MG63 (cell line): ENCODE measurements at places on chromosomes 7 and 10. TPM values are rescaled to one million over a fixed set of nuclear protein-coding genes. Genes with fewer than 3 reads are reported as not detected.
A peak's percentile ranks its signal among the peaks of the same experiment; 100 is the strongest.

The FFAR4 gene
- 0.16 TPM in 1 of 2 replicates, not detected in the other for total RNA-seq

The CHCHD1 gene
- 58.5 and 93.9 TPM in 2 replicates for total RNA-seq

The MNX1 gene
- 0.32 TPM in 1 of 2 replicates, not detected in the other for total RNA-seq

The LLCFC1 gene
- not detected in 2 replicates for total RNA-seq

The PNLIPRP1 gene
- not detected in 2 replicates for total RNA-seq

The LEP gene
- total RNA-seq: not detected in 2 replicates

The CDH23 gene
- 0.07 TPM in 1 of 2 replicates, not detected in the other for total RNA-seq

The IL6 gene
- total RNA-seq: 5.2 and 13.7 TPM in 2 replicates

The MYOZ1 gene
- not detected in 2 replicates for total RNA-seq

The EPHA1 gene
- total RNA-seq: not detected in 2 replicates

The DNAJB6 gene
- total RNA-seq: 89.7 and 126 TPM in 2 replicates

The PON3 gene
- total RNA-seq: not detected in 2 replicates

The LIPM gene
- not detected in 2 replicates for total RNA-seq

GRCh38 chr10:129767751-129768150 lies 196.3 kb downstream of the EBF3 start:
- no peak for DNase-seq

DNA sequence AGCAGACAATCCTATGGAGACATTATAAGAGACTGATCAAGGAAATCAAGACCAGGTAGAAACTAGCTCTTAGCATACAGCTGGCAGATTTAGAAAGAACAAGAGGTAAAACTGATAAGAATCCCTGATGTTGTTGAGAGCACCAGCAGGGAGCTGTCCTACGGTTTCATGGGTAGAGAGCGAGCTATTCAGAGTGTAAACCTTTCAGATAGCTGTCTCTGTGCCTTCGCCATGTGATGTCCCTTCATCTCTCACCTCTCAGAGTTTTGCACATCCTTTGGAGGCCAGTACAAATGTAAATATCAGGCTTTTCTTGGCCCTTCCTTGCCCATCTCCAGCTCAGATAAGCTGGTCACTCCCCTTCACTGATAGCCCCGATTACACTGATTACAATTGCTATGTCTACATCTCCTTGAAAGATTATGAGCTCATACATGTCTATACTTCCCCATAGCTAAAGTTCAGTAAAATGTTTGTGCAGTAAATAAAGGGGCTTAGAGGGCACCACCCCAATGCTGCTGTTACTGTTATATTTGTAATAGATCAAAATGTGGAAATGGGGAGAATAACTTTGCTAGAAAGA lies 21.9 kb downstream of the THSD7A start:
- no peak for DNase-seq

DNA sequence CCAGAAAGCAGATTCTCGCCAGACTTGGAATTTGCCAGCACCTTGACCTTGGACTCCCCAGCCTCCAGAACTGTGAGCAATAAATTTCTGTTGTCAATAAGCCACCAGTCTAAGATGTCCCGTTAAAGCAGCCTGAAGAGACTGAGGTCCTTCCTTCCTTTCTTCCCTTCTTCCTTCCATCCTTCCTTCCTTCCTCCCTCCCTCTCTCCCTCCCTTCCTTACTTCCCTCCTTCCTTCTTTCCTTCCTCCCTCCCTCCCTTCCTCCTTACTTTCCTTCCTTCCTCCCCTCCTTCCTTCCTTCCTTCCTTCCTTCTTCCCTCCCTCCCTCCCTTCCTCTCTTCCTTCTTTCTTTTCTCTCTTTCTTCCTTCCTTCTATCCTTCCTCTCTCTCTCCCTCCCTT lies 66.4 kb downstream of the NPTX2 start:
- DNase-seq: no peak

GRCh38 chr10:36191009-36191408 lies 548.9 kb upstream of the FZD8 start:
- DNase-seq: no peak

- DNase-seq: no peak
These were observed 54.5 kb downstream of the FRMD4A start for GRCh38 chr10:14276210-14276609.

GRCh38 chr7:94182721-94183120 lies 178.6 kb upstream of the BET1 start:
- DNase-seq: no peak

DNA sequence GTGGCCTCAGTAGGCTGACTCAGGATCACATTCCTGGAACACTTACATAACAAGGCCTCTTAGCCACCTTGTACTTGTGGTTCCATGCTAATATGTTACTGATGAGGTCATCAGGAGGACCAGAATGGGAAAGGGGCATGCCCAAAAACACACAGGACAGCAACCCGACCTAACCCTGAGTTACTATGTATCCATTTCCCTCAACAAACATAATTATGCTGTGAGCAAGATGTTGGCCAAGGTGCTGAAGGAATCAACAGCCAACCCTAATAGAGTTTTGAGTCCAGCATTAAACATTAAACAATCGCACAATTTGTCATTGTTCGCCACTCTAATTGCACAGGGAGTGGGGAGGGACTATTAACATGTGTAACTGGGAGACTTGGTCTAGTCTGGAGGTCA lies 129.4 kb downstream of the PLPP4 start:
- no peak for DNase-seq

DNA sequence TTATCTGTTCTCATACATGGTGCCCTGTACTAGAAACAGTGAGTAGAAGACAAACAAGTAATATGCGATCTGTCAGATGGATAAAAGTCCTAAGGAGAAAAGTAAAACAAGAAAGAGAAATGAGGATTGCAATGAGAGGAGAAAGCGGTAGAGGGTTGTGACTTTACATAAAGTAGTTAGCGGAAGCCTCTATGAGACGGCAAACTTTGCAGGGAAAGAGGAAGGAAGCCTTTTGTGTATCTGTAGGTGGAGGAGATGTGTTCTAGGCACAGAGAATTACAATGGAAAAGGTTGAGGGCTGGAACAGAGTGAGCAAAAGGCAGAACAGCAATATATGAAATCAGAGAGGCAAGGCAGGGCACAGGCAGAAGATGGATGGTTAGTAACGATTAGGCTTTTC lies 150.4 kb upstream of the SEMA3E start:
- DNase-seq: no peak

DNA sequence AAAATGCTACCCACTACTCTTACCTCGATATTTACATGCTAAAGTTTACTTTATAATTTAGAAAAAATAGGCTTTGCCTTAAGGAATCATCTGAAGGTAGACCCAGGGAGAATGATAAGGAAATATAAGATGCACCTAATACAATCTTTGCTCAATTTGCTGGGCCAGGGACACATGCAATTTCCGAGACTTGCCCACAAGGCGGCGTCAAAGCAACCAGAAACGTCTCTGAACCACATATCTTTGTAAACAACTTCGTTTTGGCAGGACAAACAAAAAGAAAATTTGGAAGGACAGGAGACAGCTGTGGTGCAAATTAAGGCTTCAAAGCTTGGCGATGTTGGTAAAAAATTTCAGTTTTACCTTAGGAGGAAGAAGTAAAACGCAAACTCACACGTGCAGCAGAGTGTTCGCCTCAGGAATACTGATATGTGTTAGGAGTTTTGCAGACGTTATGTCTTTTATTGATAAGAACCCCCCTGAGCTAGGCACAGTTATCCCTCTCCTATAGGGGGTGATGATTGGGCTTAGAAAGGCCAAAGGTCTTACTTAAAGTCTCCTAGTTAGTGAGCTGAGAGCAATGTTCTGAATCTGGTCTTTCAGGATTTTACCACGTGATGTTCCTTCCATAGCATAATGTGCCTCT lies 134.3 kb downstream of the PRKCQ start:
- DNase-seq: peak; percentile 23

- no peak for DNase-seq
These were observed 71.5 kb upstream of the NANOS1 start for GRCh38 chr10:118957966-118958365.

DNA sequence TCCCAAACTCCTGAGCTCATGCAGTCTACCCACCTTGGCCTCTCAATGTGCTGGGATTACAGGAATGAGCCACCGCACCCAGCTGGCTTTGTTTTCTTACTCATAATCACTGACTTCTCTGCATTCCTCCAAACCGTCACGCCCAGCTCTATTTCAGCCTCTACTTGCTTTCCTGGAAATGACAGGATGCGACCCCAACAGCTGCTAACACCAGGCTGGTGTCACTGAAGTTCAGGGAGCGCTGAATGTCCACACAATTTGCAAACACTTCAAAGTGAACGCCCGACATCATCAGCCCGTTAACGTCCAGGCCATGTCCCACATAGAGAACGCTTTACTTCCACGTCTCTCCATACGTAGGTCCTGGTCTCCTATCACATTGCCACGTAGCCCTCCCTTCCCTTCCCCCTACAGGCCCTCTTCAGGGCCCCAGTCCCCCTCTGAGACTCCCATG lies 12.8 kb upstream of the PROSER2 start:
- peak; percentile 46 for DNase-seq

- DNase-seq: peak; percentile 98
These were observed 184.0 kb upstream of the INHBA start for GRCh38 chr7:41886901-41887311.

- no peak for DNase-seq
These were observed 218.4 kb downstream of the STK31 start for GRCh38 chr7:23928418-23928775.

- no peak for DNase-seq
These were observed 35.8 kb downstream of the LAMB4 start for GRCh38 chr7:108094346-108094745.

DNA sequence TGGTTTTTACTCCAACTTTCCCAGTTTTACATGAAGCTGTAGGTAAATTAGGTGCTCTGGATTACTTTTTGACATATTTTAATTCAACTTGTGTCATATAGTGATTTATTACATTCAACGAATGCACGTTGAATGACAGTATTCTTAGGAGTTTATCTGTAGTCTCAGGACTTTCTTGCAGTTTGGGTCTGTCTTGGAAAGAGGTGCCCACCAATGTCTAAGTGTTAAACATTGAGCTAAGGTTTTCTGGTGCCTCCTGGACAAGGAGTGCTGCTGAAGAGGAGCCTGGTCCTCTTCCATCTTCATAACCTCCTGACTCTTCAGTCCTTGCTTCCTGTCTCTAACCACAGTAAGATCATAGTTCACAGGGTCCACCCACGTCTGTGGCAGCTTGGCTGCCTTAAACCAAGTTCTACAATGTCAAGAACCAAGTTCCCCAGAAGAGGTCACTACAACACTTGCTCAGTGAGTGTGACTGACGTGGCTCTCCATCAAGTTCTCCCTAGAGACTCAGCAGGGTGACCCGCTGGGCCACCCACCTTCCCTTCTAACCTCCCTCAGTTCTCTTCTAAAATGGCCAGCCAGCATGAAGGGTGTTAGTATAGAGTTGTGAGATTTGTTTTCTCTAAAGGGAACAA lies 6.1 kb downstream of the NPY start:
- peak; percentile 54 for DNase-seq

DNA sequence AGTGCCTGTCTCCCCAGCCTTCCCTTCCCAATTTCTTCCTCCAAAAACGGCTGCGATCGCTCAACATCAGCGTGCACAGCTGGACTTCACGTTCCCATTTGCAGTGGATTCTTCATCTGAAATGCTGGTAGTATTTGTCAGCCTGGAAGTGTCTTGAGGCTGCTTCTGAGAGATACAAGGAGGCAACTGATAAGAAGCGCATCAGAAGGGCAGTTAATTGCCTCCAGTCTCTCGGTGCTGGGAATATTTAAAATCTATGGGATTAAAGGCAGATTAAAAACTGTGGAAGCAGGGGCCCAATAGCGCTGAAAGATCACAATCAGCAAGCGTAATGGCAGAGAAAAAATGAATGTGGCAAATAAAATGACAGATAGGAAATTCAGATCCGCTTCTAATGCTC lies 450.0 kb downstream of the GATA3 start:
- DNase-seq: no peak

DNA sequence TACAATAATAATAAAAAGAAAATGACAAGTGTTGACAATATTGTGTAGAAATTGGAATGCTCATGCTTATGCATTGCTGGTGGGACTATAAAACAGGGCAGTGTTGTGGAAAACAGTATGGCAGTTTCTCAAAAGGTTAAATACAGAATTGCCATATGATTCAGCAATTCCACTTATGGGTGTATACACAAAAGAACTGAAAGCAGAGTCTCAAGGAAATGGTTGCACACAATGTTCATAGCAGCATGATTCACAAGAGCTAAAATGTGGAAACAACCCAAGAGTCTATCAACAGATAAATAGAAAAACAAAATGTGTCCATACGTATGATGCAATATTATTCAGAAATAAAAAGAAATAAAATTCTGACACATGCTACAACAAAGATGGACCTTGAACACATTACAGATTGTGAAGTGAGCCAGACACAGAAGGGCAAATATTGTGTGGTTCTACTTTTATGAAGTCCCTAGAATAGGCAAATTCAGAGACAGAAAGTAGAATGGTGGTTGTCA lies 64.8 kb upstream of the GRM8 start:
- DNase-seq: no peak

DNA sequence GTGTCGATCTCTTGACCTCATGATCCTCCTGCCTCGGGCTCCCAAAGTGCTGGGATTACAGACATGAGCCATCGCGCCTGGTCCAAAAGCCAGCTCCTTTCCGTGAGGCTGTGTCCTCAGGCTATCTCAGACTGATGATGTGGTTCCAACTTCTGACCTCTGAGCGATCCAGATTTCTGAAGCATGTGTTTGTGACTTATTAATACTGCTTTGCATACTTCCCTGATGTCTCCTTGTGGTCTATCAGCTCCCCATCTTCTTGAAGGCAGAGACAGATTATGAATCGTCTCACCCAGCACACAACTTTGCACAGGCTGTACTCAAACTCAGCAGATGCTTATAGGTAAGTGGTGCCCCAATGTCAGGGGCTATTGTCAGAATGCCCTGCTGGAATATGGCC lies 2.0 kb upstream of the PLPP4 start:
- DNase-seq: no peak

- DNase-seq: no peak
These were observed 800.5 kb upstream of the KCND2 start for GRCh38 chr7:119472408-119473038.

GRCh38 chr7:147524726-147525250 lies 1065.8 kb upstream of the C7orf33 start:
- no peak for DNase-seq

DNA sequence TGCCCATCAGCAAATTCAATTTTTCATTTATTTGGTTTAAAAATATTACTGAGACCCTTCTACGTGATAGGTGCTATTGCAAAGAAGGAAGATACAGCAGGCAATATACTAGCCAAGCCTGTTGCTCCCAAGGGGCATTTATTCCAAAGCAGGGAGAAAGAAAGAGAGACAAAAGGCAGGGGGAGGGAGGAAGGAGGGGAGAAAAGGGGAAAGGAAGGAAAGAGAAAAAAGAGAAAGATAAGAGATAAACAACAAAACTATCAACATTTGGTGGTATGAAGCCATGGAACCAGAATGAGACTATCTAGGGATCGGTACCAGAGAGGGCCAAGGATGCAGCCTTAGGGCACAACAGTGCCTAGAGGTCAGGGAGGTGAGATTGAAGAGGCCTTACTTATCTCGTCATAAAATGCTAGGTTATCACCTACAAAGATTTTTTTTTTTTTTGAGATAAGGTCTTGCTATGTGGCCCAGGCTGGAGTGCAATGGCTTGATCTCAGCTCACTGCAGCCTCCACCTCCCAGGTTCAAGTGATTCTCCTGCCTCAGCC lies 55.3 kb upstream of the CAPZA2 start:
- no peak for DNase-seq
